Stromal cell of bone marrow (primary cell): ENCODE measurements at places on chromosomes 13 and 19.

DNA sequence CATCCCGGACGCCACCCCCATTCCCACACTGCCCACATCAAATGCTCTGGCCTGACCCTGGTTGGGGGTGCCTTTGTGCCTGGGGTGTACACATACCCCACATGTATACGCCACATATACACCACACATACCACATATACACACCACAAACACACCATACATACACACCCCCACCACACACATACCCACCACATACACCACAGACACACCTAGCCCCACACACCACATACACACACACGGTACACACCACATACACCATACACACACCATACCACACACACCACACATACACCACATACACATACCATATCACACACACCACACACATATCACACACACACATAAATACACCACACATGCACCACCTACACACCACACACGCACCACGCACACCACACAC, 10.2 kb downstream of the ERFL start:
- no peak for DNase-seq

DNA sequence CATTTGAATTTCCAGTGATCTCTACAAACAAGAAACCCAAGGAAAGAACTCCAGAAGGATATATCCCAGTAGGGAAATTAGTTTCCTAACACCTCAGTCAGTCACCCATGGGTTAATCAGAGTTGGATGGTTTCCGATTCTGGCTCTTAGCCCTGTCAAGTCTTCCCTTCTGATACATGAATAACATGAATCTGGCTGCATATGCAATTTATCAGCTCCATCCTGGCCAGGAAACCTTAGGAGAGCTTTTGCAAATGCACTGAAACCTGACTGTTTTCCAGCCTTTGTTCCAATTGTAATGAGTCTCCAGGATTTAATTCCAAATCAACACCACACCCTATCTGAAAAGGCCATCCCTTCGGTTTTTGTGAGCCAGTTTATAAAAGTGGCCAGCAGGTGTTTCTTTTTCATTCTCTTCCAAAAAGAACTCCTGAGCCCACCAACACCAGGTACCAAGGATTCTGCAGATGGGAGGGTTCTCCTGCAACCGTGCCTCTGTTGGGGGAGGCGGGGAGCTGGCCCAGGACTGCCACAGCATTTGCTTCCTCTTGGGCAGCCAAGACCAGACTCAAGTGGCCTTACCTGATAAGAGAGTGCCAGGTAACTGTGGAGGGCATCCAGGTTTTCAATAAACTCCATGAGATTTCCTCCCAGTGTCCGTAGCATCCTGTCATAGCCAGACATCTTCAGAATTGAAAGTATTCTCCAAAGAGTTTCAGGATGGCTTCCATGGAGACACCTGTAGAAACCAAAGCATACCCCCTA, 77.5 kb downstream of the C13orf42 start:
- no peak for DNase-seq

GRCh38 chr19:57888560-57889231, at the start of gene ZNF814:
ZNF814 (minus strand) TSS chr19:57889037; CDS start chr19:57888802, 235 bp downstream.
- DNase-seq, result peak; percentile 75

DNA sequence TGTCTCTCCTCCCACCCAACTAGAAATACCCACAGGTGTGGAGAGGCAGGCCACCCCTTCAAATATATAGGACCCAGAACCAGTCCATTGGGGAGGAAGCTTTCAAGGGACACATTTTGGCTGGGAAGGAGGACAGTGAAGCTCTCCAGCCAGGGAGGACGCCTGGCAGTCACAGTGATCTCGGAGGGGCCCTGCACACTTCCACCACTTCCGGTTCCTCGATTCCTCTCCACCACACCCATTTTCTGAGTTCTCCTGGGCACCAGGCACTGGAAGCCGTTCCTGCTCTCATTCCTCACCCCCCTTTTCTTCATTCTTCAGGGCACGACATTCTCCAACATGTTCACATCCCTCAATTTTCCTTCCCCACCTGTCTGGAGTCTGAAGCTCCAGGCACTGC, 30.4 kb upstream of the CEACAM21 start:
- no peak for DNase-seq

DNA sequence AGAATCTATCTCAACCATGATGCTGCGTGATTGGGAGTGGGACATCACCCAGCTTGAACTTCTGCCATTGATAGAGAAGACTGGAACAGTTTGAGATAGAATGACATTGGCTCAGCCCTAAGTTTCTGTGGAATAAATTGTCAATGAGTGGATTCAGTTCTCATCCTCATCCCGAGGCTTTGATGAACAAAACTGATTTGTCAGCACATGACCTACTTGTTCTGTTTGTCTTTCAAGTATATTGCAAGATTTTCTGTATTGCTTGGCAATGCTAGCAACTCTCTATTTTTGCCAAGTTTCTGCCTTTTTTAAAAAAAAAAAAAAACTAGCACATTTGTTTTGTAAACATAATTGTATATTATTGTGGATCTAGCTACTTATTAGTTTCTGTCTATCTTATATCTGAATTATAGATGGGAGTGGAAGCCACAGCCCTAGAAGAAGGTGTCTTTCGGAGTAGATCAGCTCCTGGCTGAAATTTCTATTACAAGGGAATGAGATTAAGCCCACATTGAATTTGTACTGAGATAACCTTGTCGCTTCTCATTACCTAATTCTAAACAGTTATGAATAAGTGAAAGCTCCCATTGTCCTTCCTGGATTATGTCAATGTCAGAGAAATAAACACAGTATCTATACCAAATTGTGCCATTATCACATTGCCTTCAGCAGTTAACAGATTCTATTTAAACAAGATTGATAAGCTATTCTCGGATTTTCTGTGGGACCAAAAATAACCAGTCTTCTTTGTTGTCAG, 166.1 kb downstream of the TNFSF13B start:
- DNase-seq, result no peak

- no peak for DNase-seq
Measured at GRCh38 chr13:34155931-34156607, 338.1 kb downstream of the RFC3 start.

GRCh38 chr19:41311072-41311471, 1.1 kb downstream of the CCDC97 start:
- no peak for DNase-seq

- DNase-seq, result no peak
Measured at GRCh38 chr19:30046522-30046921, 104.5 kb downstream of the URI1 start.

GRCh38 chr19:45473682-45474605, 6.1 kb downstream of the FOSB start:
- no peak for DNase-seq

DNA sequence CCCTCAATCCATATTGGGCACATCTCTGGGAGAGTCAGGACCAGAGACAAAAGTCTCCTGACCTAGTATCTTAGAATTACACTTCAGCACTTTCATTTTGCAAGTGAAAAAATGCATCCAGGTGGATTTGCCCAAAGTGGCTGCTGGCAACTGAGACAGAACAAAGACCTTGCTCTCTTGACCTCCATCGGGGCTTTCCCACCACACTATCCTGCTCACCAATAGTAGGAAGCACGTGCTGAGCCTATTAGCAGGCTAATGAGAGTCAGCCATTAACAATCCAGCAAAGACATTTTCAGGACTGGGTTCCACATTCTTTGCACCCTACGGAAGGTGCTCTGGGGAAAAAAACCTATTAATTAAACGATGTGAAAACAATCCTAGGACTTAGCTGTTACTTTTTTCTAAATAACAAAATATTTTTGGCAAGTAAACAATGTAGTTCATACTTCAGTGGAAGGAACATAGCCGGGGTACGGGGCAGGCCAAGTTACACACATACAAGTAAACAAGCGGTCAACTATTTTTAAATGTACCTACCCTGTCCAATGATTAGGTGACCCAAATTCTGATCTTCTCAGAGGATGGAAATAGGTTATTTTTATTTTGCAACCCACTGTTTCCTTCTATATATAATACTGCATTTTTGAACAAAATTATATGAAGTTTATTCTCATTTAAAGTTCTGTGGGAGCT, 78.6 kb downstream of the CDADC1 start:
- DNase-seq, result no peak

DNA sequence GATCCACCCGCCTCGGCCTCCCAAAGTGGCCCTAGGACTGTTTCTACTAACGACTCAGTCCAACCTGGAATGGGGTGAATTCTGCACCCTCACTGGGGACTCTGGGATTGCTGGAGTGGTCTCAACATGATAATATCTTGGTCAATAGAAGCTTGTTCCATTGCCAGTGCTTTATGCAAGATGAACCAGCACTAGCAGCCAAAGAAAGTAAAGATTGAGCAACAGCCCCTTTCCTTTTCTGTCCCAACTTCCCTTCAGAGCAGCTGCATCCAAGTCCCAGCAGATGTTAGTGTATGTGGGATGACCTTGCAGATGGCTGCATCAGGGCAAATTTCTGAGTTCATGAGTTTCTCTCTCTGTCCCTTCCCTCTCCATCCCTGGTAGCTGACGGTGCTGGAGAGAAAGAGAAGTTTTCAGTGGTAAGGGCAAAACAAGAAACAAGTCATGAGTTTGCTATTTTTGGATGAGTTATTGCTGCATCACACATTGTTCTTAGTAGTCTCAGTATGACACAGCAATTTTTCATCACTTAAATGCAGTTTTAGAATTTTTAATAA, 183.6 kb upstream of the EDNRB start:
- peak; percentile 80 for DNase-seq

- no peak for DNase-seq
Measured at GRCh38 chr19:50230379-50231351, 27.2 kb downstream of the MYH14 start.

- DNase-seq, result no peak
Measured at GRCh38 chr19:13989487-13989886, 16.6 kb downstream of the RFX1 start.

- DNase-seq, result no peak
Measured at GRCh38 chr19:11364935-11365334, 9.5 kb upstream of the SWSAP1 start.

DNA sequence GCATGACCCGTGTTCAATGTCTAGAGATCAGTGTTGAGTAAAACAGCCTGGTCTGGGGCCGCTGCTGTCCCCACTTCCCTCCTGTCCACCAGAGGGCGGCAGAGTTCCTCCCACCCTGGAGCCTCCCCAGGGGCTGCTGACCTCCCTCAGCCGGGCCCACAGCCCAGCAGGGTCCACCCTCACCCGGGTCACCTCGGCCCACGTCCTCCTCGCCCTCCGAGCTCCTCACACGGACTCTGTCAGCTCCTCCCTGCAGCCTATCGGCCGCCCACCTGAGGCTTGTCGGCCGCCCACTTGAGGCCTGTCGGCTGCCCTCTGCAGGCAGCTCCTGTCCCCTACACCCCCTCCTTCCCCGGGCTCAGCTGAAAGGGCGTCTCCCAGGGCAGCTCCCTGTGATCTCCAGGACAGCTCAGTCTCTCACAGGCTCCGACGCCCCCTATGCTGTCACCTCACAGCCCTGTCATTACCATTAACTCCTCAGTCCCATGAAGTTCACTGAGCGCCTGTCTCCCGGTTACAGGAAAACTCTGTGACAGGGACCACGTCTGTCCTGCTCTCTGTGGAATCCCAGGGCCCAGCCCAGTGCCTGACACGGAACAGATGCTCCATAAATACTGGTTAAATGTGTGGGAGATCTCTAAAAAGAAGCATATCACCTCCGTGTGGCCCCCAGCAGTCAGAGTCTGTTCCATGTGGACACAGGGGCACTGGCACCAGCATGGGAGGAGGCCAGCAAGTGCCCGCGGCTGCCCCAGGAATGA, 1.5 kb upstream of the CEACAM5 start:
- no peak for DNase-seq

DNA sequence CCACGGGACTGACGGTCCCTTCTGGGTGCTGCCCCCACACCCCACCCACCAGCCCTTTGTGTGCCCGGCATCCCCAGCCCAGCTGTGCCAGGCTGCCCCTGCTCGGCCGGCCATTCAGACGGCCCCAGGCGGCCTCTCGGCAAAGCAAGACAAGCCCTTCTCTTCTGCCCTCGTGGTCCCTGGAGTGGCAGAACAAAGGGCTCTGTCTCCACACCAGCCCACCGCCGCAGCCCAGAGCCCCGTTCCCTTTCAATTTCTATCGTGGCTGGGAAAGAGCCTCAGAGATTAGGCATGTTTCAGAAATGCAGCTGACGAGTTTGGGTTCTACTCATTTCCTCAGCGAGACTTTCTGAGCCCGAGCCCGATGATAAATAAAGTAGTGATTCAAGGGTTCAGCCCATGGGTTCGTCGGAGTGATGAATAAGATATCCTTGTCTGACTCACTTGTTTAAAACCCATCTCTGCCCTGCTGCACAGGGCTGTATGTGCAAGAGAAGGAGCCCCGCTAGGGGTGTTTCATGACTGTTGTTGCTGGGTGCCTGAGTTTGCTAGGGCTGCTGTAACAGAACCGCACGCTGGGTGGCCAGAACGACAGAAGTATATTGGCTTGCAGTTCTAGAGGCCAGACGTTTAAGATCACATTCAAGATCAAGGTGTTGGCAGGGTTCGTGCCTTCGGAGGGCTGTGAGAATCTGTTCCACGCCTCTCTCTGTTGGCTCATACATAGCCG, 4.3 kb downstream of the MYO9B start:
- DNase-seq, result peak; percentile 99

GRCh38 chr19:46265217-46265828, 31.5 kb upstream of the HIF3A start:
- peak; percentile 56 for DNase-seq

- no peak for DNase-seq
Measured at GRCh38 chr19:16184665-16185122, 516 bp upstream of the FAM32A start.

- DNase-seq, result no peak
Measured at GRCh38 chr13:94950303-94950702, 238.0 kb upstream of the SOX21 start.

- no peak for DNase-seq
Measured at GRCh38 chr13:36154567-36155291, 23.5 kb upstream of the DCLK1 start.

DNA sequence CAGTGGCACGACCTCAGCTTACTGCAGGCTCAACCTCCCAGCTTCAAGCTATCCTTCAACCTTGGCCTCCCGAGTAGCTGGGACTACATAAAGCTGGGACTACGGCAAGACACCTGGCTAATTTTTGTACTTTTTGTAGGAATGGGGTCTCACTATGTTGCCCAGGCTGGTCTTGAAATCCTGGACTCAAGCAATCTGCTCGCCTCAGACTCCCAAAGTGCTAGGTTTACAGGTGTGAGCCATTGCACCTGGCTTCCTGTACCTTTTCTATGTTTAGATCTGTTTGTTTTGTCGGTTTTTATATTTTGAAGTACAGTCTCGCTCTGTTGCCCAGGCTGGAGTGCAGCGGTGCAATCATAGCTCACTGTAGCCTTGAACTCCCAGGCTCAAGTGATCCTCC, 17.5 kb upstream of the TICAM1 start:
- no peak for DNase-seq

DNA sequence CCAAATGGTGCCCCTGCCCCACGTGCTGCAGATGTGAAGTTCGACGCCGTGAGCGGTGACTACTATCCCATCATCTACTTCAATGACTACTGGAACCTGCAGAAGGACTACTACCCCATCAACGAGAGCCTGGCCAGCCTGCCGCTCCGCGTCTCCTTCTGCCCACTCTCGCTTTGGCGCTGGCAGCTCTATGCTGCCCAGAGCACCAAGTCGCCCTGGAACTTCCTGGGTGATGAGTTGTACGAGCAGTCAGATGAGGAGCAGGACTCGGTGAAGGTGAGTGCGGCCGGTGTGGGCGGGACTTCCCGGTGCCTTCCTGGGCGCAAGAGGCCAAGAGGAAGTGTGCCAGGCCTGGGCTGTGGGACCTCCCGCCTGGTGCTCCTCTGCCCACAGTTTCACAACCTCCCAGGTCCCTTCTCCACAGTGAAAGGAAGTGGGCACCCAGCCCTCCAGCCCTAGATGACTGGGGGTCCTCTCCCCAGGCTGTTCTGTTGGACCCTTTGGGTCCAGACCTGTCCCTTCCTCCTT, 14.1 kb upstream of the RELB start:
- no peak for DNase-seq
